Germinal center (tissue), 1 donor: ENCODE measurements at places on chromosomes 1 and 21.

- no peak for DNase-seq
These were observed 32.1 kb downstream of the GRHL3 start for GRCh38 chr1:24351247-24351646.

- no peak for DNase-seq
These were observed 1.4 kb upstream of the EVI5 start for GRCh38 chr1:92786111-92786901.

DNA sequence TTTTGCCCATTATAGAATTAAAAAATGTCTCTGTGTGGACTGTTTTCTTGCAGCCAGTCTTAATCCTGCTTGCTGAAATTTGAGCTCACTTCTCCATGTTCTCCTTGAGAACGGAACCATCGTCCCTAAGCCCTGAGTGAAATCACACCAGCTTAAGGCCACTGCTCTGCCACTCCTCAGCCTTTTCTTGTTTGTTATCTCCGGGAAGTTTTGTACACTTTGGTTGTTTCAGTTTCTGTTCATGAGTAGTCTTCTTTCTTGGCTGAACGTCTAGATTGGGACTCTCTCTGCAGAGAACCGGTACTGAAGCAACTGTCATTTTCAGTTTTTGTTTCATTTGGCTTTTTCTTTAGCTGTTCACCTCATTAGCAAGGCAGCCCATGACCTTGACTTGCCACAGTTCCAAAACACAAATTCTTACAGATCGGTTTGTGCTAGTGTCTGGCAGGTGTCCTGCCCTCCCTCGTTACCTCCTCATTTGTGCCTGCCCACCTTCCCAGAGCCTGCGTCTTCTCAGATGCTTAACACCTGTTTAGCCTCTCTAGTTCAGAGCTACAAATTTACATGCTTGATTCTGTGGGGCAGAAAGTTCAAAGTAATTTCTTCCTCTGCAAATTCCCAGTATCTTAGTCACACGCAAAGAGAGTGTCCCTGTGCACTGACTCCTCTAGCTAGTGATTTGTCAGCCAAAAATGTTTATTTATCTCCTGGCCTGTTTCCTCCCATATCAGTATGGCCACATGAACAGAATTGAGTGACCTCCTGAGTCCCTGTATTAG, 12.4 kb downstream of the PSEN2 start:
- DNase-seq = peak; percentile 70

GRCh38 chr1:24438423-24438901, 22.9 kb downstream of the NIPAL3 start:
- no peak for DNase-seq

DNA sequence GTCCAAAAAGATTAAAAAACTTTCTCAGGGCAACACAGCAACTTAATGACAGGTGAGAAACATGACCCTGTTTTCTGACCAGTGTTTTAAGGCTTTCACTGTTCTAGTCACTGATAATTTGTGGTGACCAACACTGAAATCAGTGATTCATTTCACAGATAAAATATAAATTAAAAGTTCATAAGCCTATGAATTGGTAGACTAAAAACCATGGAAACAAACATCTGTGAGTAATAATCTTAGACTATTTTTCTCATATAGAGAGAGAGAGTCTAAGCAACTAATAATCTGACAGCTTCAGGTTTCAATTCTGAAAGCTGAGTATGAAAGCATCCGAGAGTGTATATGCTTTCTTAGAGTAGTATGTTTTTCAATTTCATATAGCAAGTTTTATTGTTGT, 536.9 kb downstream of the ADGRL2 start:
- no peak for DNase-seq

- DNase-seq = no peak
These were observed 3.9 kb downstream of the SPEN start for GRCh38 chr1:15851210-15852035.

DNA sequence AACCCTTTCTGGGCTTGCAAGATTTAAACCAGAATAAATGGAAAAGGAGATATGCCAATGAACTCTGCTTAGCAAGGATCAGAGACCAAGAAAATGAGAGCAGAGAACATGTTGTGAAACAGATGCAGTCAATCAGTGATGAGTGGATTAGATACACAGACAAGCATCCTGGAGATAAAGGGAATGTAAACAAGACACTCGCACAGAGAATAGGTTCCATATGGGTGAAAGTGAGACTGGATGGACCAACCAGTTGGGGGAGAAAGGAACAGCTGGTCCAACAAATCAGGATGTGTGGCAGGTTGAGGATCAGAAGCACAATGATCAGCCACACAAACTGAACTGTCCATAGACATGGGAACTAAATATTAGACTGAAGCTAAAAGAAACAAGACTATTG, 338.2 kb downstream of the ASTN1 start:
- no peak for DNase-seq

- peak; percentile 48 for DNase-seq
These were observed 3.4 kb downstream of the TAGLN2 start for GRCh38 chr1:159921700-159922504.

DNA sequence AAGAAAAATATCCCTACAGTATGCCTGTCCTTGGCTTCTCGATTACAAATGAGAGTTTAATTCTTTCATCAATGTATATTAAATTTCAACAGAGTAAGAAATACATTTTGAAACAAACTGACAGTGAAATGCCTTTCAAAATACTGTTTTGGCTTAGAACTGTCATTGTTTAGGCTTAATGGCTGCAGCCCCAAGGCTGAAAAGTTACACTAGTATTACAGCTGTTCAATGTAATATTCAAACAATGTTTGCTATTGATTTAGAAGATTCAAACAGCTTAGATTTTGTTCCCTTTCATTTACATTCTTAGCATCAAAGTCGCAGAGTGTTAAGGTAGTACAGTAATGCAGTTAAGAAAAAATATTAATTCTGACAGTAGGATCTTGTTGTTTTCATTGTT, 882.9 kb upstream of the ADGRL2 start:
- no peak for DNase-seq

DNA sequence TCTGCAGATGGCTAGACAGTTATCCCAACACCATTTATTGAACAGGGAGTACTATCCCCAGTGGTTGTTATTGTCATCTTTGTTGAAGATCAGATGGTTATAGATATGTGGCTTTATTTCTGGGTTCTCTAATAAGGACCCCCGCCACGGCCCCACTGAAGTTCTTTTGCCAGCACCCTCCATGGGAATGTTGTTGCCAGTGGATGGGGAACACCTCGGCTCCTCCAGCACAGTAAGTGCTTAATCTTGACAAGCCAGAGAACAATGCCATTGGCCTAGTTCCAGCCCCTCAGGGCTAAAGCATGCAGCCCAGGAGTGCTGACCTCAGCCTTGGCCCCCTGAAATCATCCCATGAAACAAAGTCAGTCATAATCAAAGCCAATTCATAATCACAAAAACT, 337.6 kb downstream of the AGBL4 start:
- no peak for DNase-seq

DNA sequence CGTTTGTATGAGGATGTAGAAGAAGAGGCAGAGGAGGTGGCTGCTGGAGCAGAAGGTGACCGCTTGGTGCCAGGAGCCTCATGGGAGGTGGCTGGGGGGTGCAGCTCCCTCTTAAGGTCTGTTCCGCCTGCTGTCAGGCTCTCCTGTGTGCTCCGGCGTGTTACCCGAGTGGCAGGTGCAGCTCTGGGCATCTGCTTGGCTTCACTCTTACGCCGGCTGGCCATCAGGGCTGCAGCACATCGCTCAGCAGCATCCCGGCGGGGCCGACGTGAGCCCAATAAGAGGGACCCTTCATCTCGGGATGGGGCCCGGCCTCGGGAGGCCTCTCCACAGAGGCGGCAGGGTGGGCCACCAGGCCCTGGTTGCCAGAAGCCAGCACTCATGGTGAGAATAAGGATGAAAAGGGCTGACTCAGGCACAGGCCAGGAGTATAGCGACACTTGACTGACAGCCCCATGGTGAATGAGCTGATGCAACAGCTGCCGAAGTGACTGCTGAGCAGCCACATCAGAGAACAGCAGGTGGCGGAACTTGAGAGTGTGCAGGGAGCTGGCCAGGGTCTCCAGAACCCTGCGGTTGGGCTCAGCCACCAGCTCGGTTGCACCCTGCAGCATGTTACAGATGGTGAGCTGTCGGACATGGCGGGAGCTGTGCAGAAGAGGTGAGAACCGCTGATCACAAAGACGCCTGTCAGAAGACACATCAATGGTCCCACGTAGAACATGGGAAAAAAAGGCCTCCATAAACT, 17.5 kb downstream of the LRRC41 start:
- no peak for DNase-seq

DNA sequence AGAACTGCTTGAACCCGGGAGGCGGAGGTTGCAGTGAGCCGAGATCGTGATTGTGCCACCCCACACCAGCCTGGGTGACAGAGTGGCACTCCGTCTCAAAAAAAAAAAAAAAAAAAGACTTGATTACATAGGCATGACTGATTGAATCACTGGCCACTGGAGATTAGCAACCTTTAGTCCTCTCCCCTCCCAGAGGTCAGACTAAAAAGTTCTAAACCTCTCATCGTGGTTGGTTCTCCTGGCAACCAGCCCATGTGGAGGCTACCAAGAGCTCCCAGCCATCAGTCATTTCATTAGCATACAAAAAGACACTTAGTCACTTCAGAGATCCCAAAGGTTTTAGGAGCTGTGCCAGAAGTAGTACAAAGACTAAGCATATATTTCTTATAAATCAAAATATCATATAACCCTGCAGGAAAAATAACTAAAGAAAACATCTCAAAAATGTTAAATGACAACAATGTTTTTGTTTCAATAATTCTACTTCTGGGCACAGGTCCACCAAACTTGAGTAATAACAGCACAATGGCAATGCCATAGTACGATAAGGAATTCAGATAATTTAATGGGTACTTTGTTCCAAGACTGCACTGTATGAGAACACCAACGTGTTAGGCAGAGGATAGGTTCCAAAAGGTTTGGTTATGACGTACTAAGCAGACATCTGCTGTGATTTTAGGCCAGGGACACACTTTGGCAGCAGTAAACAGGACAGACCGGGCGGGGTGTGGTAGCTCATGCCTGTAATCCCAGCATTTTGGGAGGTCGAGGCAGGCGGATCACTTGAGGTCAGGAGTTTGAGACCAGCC, 18.1 kb downstream of the USP48 start:
- no peak for DNase-seq

DNA sequence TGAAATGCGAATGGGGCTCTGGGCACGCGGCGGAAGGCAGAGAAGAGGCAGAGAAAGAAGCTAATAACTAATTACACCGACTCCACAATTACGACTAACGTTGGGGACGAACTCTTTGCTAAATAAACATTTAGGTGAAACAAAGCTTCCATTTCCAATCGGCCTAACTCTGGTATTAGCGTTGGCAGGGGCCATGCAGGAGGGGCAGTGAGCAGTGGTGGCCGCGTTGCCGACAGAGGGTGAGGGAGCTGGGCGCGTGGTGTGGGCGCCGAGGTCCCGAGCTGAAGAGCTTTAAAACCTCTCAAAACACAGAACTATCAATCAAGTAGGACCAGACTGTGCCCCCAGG, 553 bp upstream of the NDUFV3 start:
- no peak for DNase-seq

DNA sequence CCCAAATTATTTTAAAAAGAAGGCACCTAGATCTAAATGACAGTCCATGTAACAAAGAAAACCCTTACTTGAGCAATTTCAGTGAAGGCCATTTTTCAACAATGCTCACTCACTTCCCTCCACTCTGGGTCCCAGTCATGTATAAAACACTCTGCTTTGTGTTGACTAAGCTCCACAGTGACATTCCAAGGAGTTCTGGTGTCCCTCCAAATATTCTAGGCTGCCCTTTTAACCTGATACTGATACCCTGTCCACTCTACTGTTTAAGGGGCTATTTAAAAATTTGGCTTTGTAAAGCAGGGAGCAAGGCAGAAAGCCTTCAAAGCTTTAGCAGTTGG, 73.6 kb downstream of the GNG12 start:
- DNase-seq = no peak

DNA sequence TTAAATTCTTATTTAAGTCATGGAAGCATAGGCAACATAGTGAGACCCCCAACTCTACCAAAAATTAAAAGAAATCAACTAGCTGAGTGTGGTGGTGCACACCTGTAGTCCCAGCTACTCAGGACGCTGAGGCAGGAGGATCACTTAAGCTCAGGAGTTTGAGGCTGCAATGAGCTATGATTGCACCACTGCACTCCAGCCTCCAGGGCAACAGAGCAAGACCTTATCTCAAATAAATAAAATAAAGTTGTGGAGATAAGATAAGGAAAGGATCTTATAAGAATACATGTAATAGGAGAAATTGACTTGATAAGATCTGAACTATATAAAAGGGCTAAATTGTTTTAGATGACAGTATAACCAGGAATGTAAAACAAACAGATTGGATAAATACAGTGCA, 2.3 kb upstream of the BATF3 start:
- DNase-seq = no peak

GRCh38 chr1:156245451-156246232, 2.2 kb downstream of the PAQR6 start:
- DNase-seq = peak; percentile 43

GRCh38 chr1:4101459-4102161, 201.5 kb upstream of the C1orf174 start:
- DNase-seq = no peak

GRCh38 chr1:152747831-152748230, 10.0 kb upstream of the KPRP start:
- no peak for DNase-seq
